ENCODE measurements at places on chromosomes 6 and 20. TPM values are rescaled to one million over a fixed set of nuclear protein-coding genes. Genes with fewer than 3 reads are reported as not detected.

DNA sequence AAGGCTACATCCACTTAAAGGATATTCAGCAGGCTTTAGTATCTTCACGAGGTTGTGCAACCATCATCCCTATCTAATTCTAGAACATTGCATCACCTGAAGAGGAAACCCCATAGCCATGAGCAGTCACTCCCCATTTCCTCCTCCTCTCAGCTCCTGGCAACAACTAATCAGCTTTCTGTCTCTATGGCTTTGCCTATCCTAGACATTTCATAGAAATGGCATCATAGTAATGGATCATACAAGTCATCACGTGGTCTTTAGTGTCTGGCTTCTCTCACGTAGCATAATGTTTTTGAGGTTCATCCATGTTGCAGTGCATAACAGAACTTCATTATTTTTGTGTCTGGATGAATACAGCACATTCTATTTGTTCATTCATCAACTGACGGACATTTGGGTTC is 20.5 kb downstream of the SNAI1 start:
- no peak overlapping the region for H3K27ac ChIP-seq
- no peaks in the 10 kb centered on the region for H3K36me3 ChIP-seq
- no peak overlapping the region for H3K4me3 ChIP-seq
- no peak for DNase-seq

- H3K4me1 ChIP-seq, result no peaks in the 10 kb centered on the region
- H3K27ac ChIP-seq, result no peak overlapping the region
- no peak overlapping the region for H3K4me3 ChIP-seq
- H3K36me3 ChIP-seq, result no peaks in the 10 kb centered on the region
- no peaks in the 10 kb centered on the region for H3K27me3 ChIP-seq
These were observed 25.9 kb upstream of the GTSF1L start for GRCh38 chr20:43752561-43753301.

DNA sequence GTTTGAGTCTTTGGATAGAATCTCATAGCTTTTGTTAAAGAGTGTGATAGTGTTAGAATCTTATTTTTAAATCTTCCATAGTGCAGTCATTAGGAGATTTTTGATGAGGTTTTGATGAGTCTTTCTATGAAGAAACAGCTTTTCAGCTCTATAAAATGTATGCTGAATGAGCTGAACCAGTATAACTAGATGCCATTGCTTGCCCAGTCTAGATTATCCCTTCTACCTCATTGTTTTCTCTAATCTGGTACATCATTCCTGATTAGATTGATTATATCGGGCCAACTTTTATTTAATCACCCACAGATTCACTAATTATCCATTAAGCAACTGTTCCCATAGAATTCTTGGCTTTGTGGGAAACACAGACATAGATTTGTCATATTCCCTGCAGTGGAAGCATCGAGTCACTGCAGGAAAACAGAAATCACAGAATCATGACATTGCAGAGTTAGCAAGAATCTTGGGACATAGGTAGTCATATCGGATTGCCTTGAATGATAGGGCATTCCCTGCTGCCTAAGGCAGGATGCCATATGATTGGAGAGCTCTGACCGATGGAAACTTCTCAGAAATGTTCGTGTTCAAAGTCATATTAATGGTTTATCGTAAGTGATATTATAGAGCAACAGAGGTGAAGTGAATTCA is 882.7 kb upstream of the FLRT3 start:
- no peak overlapping the region for H3K4me3 ChIP-seq
- no peaks in the 10 kb centered on the region for H3K27me3 ChIP-seq
- H3K4me1 ChIP-seq, result no peaks in the 10 kb centered on the region
- no peak overlapping the region for H3K27ac ChIP-seq
- no peaks in the 10 kb centered on the region for H3K36me3 ChIP-seq

DNA sequence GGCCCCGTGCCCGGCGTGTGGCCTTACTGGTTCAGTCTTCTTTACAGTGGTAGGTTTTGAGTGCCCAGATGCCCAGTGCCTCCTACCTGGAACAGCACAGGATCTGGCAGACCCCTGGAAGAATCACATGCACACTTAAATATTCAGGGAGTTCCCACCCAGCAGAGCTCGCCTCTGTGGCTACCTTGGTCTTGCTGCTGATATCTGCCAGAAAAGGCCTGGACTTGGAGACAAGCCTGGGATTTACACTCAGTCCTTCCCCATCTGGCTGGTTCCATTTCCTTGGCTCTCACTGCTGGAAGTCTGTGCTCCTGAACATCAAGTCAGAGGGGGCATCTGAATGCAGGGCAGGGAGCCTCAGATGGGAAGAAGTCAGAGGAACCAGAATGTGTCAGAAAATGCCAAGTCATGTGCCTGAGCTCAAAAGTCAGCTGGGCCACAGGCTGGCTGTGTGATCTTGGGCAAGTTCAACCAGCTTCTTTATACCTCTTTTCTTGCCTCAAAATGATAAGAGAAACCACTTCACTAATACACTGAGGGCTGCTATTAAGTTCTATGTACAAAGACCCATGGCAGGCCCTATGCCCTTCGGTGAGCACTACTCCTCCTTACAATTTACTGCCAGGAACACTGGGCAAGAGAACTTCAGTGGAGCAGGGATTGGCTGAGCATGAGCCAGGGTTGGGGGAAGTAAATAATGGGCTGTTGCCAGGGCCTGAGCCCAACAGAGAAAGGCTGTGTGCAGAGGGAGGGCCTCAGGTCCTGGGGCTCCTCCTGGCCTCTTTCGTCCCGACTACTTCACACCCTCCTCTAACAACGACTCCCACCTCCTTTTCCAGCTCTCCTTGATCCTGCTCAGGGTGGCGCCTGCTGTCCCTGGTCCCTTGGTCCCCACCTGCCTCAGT is 158.1 kb upstream of the PROKR2 start:
- DNase-seq, result no peak
- no peaks in the 10 kb centered on the region for H3K4me1 ChIP-seq
- H3K27me3 ChIP-seq, result no peaks in the 10 kb centered on the region
- no peak overlapping the region for H3K4me3 ChIP-seq
- H3K27ac ChIP-seq, result no peak overlapping the region

TRDN gene
- total RNA-seq, result 197 TPM

- no peak overlapping the region for H3K27ac ChIP-seq
- DNase-seq, result no peak
- no peaks in the 10 kb centered on the region for H3K27me3 ChIP-seq
- no peaks in the 10 kb centered on the region for H3K36me3 ChIP-seq
- no peak overlapping the region for H3K4me3 ChIP-seq
- H3K4me1 ChIP-seq, result no peaks in the 10 kb centered on the region
These were observed 817.5 kb upstream of the SLC35B3 start for GRCh38 chr6:9252799-9253198.

GRCh38 chr20:20148779-20149178 is 96.4 kb downstream of the CFAP61 start:
- no peak overlapping the region for H3K4me3 ChIP-seq
- H3K4me1 ChIP-seq, result peaks cover 23% of the 10 kb centered on the region
- DNase-seq, result no peak
- no peaks in the 10 kb centered on the region for H3K27me3 ChIP-seq
- H3K27ac ChIP-seq, result no peak overlapping the region

DNA sequence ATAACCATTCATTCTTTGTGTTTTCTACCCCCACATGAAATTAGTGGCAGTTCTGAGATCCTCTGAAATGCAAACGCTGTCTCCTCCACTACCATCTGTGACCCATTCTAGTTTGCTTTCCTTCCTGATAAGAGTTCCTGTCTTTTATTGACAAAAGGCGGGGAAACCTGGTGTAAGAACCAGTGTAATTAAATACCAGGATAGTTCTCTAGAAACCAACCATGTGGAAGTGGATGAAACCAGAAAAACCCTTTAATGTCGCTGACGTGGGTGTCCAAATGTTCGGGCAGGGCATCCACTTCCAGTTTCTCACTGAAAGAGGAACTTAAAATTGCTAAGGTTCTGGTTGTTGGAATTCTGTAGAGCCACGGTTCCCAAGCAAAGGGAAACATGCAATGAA is 79.1 kb downstream of the TNFRSF21 start:
- no peak overlapping the region for H3K4me3 ChIP-seq
- peaks cover 9% of the 10 kb centered on the region for H3K36me3 ChIP-seq
- H3K4me1 ChIP-seq, result no peaks in the 10 kb centered on the region
- no peak for DNase-seq
- H3K27ac ChIP-seq, result no peak overlapping the region
- H3K27me3 ChIP-seq, result no peaks in the 10 kb centered on the region

DNA sequence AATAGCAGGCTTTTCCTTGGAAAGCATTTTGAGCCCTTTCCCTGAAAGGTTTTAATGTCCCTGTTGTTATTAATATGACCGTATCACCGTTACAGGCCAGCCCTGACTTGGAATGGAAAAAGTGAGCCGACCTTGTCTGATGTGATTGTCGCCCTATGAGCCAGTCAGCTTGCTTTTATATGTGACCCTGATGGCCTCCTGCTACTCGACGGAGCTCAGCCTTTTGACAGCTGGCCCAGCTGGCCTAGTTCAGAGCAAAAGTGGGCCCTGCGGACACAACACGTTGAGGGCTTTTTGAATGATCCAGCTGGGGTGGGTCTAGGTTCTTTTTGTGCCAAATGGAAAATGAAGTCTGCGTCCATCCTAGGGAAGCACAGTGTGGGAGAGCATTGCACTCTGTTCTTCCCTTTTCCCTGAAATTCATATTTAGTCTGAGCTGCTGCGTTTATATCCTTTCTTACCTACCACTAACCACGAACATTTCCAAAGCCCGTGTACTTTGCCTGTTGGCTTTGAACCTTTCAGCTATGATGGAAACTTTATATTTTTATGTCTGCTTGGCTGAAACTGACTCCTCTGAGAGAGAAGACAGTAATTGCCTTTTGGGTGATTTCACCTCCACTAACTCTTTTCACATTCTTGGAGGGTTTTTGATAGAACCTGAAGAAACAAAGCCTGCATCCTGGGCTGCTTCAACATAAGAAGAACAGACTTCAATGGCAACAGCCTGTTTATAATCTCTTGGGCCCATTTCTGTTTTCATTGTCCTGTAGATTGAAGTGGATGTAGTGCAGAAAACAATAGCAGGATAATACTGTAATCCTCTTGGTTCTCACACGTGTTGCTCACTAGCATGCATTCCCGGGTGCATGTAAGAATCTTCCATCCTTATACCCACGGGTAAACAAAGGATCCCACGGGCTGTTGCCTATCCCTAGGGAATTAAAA is 121.8 kb upstream of the HDGFL1 start:
- no peaks in the 10 kb centered on the region for H3K36me3 ChIP-seq
- no peak for DNase-seq
- H3K27ac ChIP-seq, result peak overlapping the region; percentile 64
- H3K4me3 ChIP-seq, result no peak overlapping the region
- no peaks in the 10 kb centered on the region for H3K27me3 ChIP-seq

- H3K36me3 ChIP-seq, result no peaks in the 10 kb centered on the region
- no peak overlapping the region for H3K4me3 ChIP-seq
- H3K27me3 ChIP-seq, result no peaks in the 10 kb centered on the region
- peak overlapping the region; percentile 81 for H3K27ac ChIP-seq
- H3K4me1 ChIP-seq, result peaks cover 10% of the 10 kb centered on the region
- no peak for DNase-seq
These were observed 23.2 kb upstream of the RIN2 start for GRCh38 chr20:19734811-19735210.

DNA sequence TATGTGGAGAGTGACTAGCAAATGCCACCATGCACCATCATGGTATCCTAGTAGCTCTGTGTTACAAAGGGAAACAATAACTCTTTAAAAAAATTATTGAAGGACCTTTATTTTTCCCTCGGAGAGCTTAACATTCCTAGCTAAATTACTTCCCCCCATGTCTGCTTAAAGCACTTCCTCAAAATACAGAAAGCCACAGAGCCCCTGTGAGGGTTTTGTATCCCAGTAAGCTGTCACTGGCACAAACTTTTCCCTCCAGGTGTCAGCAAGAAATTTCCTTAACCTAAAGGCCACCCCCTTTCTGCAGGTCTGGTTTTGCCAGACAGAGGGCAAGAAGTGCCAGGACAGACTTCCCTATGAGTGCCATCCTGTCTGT is 340.0 kb upstream of the PRDM1 start:
- no peak overlapping the region for H3K27ac ChIP-seq
- no peaks in the 10 kb centered on the region for H3K4me1 ChIP-seq
- H3K4me3 ChIP-seq, result no peak overlapping the region

MROH8 gene
- 1.4 TPM for total RNA-seq

DNA sequence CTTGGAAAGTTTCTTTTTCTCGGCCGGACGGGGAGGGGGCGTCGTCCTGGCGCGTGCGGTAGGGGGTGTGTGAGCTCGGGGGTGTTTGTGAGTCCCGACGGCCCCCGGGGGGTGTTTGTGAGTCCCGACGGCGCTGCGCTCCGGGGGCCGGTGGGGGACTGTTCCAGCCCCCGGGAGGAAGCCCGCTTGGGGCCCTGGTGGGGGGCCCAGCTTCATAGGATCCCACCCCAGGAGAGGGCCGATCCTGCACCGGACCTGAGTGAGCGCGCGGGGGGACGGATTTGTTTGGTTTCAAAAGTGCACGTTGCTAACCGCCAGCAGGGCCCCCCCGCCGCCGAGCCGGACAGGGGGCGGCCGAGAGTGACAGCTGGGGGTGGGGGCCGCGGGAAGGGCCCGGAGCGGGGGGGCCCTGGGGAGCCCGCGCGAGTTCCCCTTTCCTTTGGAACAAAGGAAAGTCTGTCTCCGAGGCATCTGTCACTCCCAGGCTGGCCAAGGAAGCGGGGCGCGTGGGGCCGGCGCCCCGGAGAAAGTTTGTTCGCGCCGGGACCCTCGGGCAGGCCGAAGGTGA is 485 bp downstream of the TGIF2 start:
- peak overlapping the region; percentile 71 for H3K27ac ChIP-seq
- peaks cover 16% of the 10 kb centered on the region for H3K27me3 ChIP-seq

- no peaks in the 10 kb centered on the region for H3K4me1 ChIP-seq
- no peak for DNase-seq
- no peaks in the 10 kb centered on the region for H3K27me3 ChIP-seq
- H3K4me3 ChIP-seq, result no peak overlapping the region
These were observed 18.9 kb upstream of the ENPP5 start for GRCh38 chr6:46189726-46190125.

TIAM2 gene
- 15.0 TPM for total RNA-seq

FOXC1 gene
- 1.6 TPM for total RNA-seq

GRCh38 chr6:106244931-106245330 is 80.6 kb downstream of the ATG5 start:
- no peaks in the 10 kb centered on the region for H3K4me1 ChIP-seq
- no peaks in the 10 kb centered on the region for H3K27me3 ChIP-seq
- no peak overlapping the region for H3K27ac ChIP-seq

EEF1A2 gene
- 2,267 TPM for total RNA-seq

- no peak overlapping the region for H3K27ac ChIP-seq
- DNase-seq, result no peak
- H3K36me3 ChIP-seq, result no peaks in the 10 kb centered on the region
These were observed 102.6 kb downstream of the C6orf118 start for GRCh38 chr6:165206798-165207197.

- H3K4me1 ChIP-seq, result no peaks in the 10 kb centered on the region
- no peak overlapping the region for H3K4me3 ChIP-seq
- no peaks in the 10 kb centered on the region for H3K36me3 ChIP-seq
- no peak overlapping the region for H3K27ac ChIP-seq
- DNase-seq, result no peak
- no peaks in the 10 kb centered on the region for H3K27me3 ChIP-seq
These were observed 37.1 kb upstream of the UTRN start for GRCh38 chr6:144248003-144248402.

- no peaks in the 10 kb centered on the region for H3K4me1 ChIP-seq
- DNase-seq, result no peak
- H3K4me3 ChIP-seq, result no peak overlapping the region
- H3K36me3 ChIP-seq, result no peaks in the 10 kb centered on the region
These were observed 53.0 kb downstream of the HLA-A start for GRCh38 chr6:29995340-29995777.

All from gastrocnemius medialis (tissue), 4 donors.